ENCODE measurements at places on chromosomes 11 and 22.

DNA sequence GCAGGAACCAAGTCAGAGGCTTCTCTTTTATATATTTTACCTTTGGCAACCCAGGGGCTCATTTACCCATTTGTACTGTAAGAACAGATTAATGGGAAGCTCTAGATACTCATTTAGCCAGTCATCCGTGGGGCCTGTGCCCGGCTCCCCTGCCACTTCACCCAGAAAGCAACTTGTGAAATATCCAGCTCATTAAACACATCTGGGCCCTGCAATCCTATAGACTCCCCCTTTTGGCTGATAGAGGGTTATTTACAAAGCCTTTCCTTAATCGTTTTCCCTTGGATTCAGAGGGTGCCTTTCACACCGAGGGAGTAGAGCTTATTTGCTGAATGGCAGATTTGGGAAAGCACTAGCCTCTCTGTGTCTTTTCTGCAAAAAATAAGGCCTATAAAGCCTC lies 118.7 kb upstream of the SORL1-AS1 start:
- no peaks in the 10 kb centered on the region for H3K36me3 ChIP-seq
- no peaks in the 10 kb centered on the region for H3K27me3 ChIP-seq
- H3K4me1 ChIP-seq = peaks cover 29% of the 10 kb centered on the region
- H3K4me3 ChIP-seq = no peak overlapping the region
- no peak for DNase-seq

DNA sequence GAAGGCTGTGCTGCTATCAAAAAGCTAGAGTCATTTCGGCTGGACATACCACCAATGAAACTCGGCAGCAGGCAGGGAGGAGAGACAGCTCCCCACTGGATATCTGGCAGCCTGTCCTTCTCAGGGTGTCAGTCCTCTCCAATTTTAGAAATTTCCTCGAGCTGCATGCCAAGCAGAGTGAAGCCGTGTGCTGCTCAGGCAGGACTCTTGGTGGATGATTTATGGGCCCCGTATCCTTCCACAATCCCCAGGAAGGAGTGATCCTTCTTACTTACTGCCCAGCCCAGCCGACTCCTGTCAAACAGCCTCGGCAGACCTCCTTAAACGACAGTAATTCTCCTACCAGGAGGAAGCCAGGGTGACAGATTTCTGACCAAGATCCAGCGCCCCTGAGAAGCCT lies 410.4 kb downstream of the TENM4 start:
- H3K27ac ChIP-seq = no peak overlapping the region
- no peaks in the 10 kb centered on the region for H3K36me3 ChIP-seq
- no peak overlapping the region for H3K4me3 ChIP-seq
- no peaks in the 10 kb centered on the region for H3K4me1 ChIP-seq
- DNase-seq = no peak
- H3K27me3 ChIP-seq = no peaks in the 10 kb centered on the region

- peak overlapping the region; percentile 79 for H3K27ac ChIP-seq
- peaks cover 2% of the 10 kb centered on the region for H3K36me3 ChIP-seq
- no peaks in the 10 kb centered on the region for H3K27me3 ChIP-seq
- H3K4me3 ChIP-seq = peak overlapping the region; percentile 12
- H3K4me1 ChIP-seq = peaks cover 19% of the 10 kb centered on the region
- no peak for DNase-seq
Measured at GRCh38 chr11:18312663-18313420, 9.1 kb downstream of the HPS5 start.

GRCh38 chr11:42972741-42973140 lies 339.1 kb upstream of the API5 start:
- H3K27me3 ChIP-seq = no peaks in the 10 kb centered on the region
- no peak for DNase-seq
- peaks cover 2% of the 10 kb centered on the region for H3K36me3 ChIP-seq
- no peak overlapping the region for H3K4me3 ChIP-seq

DNA sequence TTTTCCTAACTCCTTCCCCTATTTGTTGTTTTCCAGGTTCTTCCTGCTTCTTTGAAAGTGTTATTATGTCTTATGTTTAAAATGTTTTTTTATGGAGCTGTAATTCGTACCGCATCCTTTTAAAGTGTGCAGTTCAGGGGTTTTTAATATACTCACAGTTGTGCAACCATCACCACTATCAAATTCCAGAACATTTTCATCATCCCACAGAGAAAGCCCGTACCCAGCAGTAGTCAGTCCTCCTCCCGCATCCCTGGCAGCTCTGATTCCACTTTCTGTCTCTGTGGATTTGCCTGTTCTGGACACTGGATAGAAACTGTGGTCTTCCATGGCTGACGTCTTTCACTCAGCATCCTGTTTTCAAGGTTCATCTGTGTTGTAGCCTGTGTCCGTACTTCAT lies 73.7 kb downstream of the JAM3 start:
- peaks cover 48% of the 10 kb centered on the region for H3K36me3 ChIP-seq
- H3K4me3 ChIP-seq = no peak overlapping the region
- no peak overlapping the region for H3K27ac ChIP-seq
- H3K4me1 ChIP-seq = peaks cover 9% of the 10 kb centered on the region
- no peak for DNase-seq
- H3K27me3 ChIP-seq = no peaks in the 10 kb centered on the region

GRCh38 chr11:9512370-9513019 lies 51.7 kb downstream of the ZNF143 start:
- H3K4me1 ChIP-seq = peaks cover 4% of the 10 kb centered on the region
- peaks cover 23% of the 10 kb centered on the region for H3K36me3 ChIP-seq
- H3K27ac ChIP-seq = no peak overlapping the region
- no peak overlapping the region for H3K4me3 ChIP-seq
- H3K27me3 ChIP-seq = no peaks in the 10 kb centered on the region
- no peak for DNase-seq

DNA sequence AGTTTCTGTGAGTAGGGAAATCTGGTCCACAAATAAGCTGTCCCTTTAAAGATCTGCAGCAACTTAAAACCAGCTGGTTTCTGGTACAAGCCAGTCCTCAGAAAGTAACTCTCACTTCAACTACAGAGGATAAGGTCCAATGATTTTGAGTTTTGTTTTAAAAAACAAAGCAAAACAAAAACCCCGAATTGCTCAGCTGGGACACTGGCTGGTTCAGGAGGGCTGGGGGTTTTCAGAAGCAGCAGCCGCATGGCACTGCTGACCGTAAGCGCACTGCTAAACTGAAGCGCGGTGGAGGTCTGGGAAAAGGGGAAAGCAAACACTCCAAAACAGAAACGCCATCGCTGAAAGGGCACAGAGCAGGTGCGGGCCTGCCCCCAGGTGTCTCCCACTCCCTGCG lies 59.7 kb downstream of the MICAL3 start:
- DNase-seq = no peak
- no peak overlapping the region for H3K27ac ChIP-seq
- H3K4me1 ChIP-seq = peaks cover 44% of the 10 kb centered on the region
- no peaks in the 10 kb centered on the region for H3K27me3 ChIP-seq

DNA sequence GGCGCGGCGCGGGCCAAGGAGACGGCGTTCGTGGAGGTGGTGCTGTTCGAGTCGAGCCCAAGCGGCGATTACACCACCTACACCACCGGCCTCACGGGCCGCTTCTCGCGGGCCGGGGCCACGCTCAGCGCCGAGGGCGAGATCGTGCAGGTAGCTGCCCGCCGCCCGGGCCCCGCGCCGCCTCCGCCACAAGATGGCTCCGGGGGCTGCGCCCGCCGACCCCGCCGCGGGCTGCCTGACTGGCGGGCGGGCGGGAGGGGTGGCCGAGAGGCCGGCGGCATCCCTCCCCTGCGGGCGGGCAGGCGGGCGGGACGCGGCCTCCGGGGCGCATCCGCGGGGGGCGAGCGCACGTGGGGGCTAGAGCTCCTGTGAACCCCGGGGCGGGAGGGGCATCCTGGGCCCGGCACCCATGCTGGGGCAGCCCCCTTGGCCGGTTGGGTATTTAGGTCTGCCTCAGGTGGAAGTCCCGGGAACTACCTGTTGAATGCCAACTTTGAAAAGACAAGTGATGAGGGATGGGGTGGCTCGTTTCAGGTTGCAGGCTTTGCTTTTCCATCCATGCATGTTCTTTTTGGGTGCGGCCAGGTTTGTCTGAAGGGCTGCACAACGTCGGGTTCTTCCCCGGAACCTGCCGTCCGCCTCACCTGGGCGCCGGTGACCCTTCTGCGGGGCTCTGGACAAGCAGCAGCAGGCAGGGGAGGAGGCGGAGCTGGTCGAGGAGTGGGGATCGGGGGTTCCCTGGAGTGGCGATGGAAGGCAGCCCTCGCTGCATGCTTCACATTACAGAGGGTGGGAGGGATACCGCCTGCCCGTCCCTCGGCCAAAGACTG lies 760 bp downstream of the ZNRF3 start:
- no peaks in the 10 kb centered on the region for H3K27me3 ChIP-seq
- no peaks in the 10 kb centered on the region for H3K36me3 ChIP-seq
- peak; percentile 31 for DNase-seq
- H3K27ac ChIP-seq = peak overlapping the region; percentile 68

DNA sequence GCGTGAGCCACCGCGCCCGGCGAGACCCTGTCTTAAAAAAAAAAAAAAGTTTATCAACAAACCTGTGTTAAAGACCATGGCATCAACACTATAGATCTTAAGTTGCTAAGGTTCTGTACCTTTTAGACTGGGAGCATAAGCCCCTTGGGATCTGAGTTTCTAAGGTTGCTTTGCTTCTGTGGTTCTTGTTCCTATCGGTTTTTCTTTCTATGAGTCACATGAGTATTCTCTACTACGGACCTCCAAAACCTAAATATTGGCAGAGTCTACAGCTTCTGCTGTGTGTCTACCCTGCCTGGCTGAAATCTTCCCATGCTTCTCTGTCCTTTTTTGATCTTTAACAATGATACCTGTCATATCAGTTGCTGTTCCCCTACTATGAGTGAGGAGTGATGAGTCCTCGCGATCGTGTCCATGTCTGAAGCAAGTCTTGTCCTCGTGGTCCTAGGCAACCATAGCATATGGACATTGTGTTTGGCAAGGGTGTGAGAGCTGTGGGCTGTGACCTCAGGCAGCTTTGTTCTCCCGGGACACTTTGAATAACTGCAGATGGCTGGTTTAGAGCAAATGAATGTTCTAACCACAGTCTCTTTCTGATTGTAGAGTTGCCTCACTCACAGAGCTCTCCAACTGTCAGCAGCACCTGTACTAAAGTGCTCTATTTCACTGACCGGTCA lies 9.0 kb upstream of the DLAT start:
- no peak for DNase-seq
- no peaks in the 10 kb centered on the region for H3K27me3 ChIP-seq
- no peak overlapping the region for H3K4me3 ChIP-seq
- peaks cover 17% of the 10 kb centered on the region for H3K4me1 ChIP-seq
- no peak overlapping the region for H3K27ac ChIP-seq
- peaks cover 2% of the 10 kb centered on the region for H3K36me3 ChIP-seq

GRCh38 chr11:2137202-2138067 lies 1.8 kb downstream of the IGF2 start:
- H3K36me3 ChIP-seq = no peaks in the 10 kb centered on the region
- H3K27ac ChIP-seq = no peak overlapping the region
- peak; percentile 61 for DNase-seq
- peak overlapping the region; percentile 79 for H3K4me3 ChIP-seq
- H3K4me1 ChIP-seq = peaks cover 6% of the 10 kb centered on the region

DNA sequence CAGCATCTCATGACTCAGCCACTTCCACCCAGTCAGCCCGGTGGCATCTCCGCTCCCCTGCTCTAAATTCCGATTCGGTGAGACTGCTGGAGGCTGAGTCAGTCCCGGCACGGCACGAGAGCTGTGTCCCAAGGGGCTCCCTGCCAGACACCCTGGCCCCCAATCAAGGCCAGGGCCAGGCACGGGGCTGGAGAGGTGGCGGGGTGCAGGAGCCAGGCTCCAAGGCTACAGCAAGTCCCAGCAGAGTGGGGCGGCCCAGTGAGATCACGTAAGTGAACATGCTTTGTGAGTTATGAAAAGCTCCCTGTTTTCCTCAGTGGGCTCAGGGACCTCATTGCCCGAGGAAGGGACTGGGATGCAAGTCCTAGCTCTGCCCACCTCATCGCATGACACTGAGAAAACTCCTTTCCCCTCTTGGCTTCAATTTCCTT lies 3.0 kb downstream of the C11orf68 start:
- no peaks in the 10 kb centered on the region for H3K36me3 ChIP-seq
- H3K27ac ChIP-seq = no peak overlapping the region
- H3K4me3 ChIP-seq = peak overlapping the region; percentile 89
- H3K4me1 ChIP-seq = peaks cover 34% of the 10 kb centered on the region

DNA sequence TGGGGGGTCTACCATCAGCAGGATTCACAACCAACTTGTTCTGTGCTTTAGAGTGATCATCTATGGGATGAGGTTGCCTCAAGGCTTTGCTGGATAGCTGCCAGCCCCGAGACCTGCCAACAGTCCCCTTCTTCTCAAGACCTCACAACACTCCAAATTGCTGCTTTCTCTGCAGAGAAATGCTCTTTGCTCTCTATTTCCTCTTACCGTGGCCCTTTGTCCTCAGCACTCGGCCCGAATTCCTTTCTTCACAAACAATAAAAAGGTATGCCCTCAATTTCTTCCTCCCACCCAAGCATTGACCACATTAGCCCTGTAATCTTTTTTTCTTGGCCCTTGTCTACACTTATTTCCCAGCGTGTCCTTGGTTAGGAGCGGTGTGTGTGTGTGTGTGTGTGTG lies 147.4 kb upstream of the SNX19 start:
- no peaks in the 10 kb centered on the region for H3K36me3 ChIP-seq
- H3K4me1 ChIP-seq = peaks cover 13% of the 10 kb centered on the region
- H3K27ac ChIP-seq = no peak overlapping the region
- no peak for DNase-seq
- H3K27me3 ChIP-seq = no peaks in the 10 kb centered on the region

DNA sequence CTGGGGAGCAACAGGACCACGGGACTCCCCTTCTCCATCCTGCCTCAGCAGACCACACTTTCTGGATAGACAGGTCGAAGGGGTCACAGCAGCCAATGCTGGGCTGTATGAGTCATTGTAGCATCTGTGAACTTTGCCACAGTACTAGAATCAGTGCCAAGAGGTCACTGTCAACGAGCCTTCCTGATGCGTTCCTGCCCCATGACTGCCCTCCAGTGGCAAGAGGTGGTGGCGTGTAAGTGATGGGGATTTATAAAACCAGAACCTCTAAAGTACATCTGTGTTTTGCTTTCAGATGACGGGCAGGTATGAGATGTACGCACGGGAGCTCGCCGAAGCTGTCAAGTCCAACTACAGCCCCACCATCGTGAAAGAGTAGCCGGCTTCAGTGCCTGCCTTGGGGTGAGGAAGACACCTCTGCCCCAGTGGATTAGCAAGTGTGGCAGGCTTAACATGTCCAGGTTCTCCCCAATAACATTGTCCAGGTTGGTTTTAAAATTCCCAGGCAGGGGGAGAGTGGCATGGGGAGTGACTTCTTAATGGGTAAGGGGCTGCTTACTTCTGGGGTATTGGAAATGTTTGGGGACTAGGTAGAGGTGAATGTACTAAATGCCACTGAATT lies 29.4 kb downstream of the GUCD1 start:
- H3K4me1 ChIP-seq = peaks cover 6% of the 10 kb centered on the region
- H3K27me3 ChIP-seq = no peaks in the 10 kb centered on the region
- no peak overlapping the region for H3K4me3 ChIP-seq
- peak; percentile 79 for DNase-seq

- no peak overlapping the region for H3K27ac ChIP-seq
- H3K27me3 ChIP-seq = no peaks in the 10 kb centered on the region
- H3K4me1 ChIP-seq = peaks cover 19% of the 10 kb centered on the region
Measured at GRCh38 chr11:68354148-68354872, 41.9 kb downstream of the LRP5 start.

GRCh38 chr11:32870676-32871075 lies 21.9 kb upstream of the QSER1 start:
- H3K27me3 ChIP-seq = peaks cover 19% of the 10 kb centered on the region
- peaks cover 2% of the 10 kb centered on the region for H3K36me3 ChIP-seq
- H3K27ac ChIP-seq = no peak overlapping the region
- no peak overlapping the region for H3K4me3 ChIP-seq
- no peaks in the 10 kb centered on the region for H3K4me1 ChIP-seq
- DNase-seq = no peak
